ENCODE measurements at places on chromosomes 2 and 18.

DNA sequence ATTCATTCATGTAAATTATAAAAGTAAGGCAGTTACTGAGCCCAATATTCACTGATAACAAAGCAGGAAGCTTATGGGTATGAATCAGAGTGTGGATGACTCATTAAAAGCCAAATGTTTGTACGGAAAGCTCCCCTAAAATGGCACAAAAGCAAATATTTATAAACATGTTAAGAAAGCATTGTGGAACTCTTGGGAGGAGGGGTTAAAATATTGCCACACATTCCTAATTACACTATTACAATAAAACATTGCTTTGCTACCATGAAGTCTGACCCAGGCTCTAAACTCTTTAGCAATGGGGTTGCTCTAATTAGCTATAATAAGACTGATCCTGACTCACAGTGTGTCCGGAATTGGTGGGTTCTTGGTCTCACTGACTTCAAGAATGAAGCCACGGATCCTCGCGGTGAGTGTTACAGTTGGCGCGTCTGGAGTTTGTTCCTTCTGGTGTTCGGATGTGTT lies 110.9 kb downstream of the NAB1 start:
- DNase-seq: no peak

DNA sequence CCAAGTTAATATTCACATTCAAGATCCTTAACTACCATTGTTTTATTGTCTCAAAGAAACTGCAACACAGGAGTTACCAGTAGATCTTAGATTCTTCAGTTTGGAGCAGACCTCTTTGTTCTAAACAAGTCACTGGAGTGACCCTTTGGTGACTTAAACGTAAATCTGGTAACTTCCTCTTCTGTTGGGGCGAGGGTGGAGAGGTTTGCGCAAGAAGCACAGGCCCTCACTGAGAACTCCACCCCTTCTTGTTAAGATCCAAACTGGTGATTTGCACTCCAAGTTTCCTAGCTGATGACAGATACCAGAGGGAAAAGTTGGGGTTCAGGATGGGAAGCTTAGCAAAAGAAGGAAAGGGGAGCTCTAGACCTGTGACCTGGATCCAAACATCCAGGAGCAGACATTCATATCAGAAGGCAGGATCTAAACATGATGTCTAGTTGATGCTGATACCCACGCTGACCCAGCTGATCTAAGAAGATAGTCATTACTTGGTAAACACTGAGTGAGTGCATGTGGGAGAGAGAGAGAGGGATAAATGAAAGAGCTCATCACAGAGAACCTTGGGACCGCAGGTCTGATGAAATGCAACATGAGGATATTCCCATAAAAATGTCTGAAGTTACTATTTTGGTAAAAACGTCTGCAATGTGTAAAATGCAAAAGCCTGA lies 256.0 kb downstream of the CDH20 start:
- DNase-seq: no peak

DNA sequence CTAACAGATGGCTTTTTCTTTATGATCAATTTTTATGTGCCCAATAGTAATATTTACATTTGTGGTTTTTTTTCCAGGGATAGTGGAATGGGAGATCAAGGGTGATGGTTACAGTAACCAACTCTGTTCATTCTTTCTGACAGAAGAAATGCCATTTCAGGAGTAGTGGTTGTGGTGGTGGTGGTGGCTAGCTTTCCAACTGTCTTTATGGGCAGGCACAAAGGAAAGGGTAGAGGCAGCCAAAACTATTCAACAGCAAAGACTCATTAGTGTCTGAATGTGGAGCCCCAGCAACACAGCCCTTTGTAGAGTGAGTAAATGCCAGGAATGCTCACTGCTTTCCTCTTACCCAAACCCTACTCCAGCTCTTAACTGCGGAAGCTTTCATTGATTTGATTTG lies 227.7 kb downstream of the RND3 start:
- no peak for DNase-seq

DNA sequence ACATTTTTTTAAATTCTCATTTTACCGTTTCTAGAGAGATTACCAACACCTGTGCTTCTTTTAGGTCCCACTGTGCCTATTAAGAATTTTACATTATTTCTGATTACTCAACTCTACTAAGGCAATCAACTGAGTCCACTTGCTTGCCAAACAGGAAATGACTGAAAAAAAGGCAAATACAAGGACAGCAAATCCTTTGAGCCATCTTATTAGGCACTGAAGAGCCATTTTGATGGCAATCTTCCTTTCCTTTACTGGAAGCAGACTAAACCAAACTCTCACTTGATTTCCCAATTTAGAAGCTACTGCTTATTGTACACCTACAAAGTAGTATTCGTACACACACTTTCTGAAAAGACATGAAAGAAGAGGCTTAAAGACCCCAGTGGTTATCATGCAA lies 121.4 kb upstream of the COL3A1 start:
- DNase-seq: no peak

DNA sequence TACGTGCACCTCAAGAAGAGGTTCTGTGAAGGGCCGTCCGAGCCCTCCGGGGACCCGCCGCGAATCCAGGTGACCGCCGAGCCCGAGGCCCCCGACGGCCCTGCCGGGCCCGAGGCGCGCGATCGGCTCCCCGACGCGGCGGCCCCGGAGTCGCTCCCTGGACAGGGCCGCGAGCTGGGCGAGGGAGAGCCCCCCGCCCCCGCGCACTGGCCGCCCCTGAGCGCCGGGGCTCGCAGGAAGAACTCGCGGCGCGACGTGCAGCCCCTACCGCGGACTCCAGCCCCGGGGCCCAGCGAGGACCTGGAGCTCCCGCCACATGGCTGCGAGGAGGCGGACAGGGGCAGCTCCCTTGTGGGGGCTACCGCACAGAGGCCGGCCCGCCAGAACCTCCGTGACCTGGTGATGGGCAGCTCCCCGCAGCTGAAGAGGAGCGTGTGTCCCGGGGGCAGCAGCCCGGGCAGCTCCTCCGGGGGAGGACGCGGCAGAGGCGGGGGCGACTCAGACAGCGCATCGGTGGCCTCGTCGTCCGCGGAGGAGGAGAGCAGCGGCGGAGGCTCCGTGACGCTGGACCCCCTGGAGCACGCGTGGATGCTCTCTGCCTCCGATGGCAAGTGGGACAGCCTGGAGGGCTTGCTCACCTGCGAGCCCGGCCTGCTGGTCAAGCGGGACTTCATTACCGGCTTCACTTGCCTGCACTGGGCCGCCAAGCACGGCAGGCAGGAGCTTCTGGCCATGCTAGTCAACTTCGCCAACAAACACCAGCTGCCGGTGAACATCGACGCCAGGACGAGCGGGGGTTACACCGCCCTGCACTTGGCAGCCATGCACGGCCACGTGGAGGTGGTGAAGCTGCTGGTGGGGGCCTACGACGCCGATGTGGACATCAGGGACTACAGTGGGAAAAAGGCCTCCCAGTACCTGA lies 812 bp downstream of the SOWAHC start:
- DNase-seq: no peak

DNA sequence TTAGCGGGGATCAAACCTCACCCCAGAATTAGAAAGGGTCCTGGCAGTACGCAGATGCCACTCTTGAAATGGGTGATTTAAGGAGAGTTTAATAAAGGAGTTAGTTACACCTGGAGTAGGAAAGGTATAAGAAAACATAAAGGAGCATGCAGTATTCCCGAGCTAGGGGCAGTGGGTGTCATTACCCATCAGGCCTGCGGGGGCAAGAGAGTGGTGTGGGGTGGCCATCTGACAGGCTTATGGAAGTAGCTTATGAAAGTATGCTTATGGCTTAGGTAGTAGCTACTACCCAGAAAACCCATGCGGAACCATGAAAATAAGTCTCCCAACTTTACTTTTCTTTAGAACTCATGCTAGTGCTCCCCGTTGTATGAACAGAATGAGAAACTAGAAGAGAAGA lies 568.9 kb upstream of the ACVR2A start:
- no peak for DNase-seq

- no peak for DNase-seq
These were observed 53.8 kb downstream of the SMAD7 start for GRCh38 chr18:48896875-48897511.

GRCh38 chr2:42296226-42296625 lies 64.8 kb downstream of the COX7A2L start:
- no peak for DNase-seq

DNA sequence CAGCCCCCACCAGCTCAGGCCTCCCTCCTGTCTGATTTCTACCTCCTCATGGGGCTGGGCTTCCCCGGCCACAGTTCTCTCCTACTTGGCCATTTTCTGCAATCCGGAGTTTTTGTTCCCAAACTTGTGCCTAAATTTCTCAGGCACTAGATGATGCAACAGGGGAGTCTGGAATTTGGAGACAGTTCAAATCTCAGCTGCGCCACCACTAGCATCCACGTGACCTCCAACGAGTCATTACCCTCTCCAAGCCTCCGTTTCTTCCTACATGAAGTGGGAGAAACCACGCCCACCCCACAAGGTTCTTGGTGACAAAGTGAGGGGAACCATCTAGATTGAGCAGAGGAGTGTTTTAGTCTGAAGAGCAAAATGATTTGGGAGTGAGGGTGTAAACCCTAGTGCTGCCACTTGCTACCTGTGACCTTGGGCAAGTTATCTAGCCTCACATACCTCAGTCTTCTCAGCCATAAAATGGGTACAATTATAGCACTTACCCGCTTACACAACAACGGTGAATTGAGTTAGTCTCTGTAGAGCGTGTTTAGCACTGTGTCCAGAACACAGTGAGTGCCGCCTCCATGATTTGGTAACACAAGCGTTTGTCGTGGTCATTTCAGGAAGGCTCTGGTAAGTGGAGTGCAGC lies 61.4 kb upstream of the ASAP2 start:
- no peak for DNase-seq

DNA sequence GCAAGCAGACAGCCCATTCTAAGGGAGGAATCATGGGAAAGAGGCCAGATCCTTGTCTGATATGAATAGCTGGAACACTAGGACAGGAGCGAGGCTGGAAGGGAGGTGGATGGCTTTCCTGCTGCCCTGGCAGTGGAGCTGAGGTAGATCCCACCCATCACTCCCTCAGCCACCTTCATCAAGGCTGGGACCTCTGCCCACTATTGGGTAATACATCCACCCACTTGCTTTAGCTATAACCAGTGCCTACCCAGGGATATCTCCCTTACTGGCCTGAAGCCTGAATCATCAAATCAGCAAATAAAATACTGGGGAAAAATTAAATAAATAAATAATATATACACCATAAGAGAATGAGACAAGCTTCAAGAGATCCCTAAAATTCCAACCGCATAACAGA lies 183.2 kb upstream of the KYNU start:
- no peak for DNase-seq

DNA sequence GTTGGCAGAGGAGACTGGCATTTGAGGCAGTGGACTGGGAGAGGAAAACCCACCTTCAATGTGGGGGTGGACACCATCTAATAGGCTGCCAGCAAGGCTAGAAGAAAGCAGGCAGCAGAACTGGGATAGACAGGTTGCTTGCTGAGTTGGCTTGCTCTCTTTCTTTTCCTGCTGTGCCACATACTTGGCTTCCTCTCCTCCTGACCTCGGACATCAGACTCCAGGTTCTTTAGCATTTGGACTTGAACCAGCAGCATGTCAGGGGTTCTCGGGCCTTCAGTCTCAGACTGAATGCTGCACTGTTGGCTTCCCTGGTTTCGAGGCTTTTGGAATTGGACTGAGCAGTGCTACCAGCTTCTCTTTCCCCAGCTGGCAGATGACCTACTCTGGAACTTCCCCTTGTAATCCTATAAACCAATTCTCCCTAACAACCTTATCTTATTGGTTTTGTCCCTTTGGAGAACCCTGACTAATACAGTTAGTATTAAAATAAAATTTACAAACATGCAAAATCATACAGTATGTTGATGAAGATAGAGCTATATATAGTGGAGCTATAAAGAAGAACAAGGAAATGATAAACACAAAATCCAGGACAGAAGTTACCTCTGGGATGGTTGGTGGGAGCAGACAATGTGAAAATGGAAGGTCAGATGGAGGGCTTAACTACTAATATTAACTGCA lies 15.9 kb downstream of the DSEL start:
- no peak for DNase-seq

DNA sequence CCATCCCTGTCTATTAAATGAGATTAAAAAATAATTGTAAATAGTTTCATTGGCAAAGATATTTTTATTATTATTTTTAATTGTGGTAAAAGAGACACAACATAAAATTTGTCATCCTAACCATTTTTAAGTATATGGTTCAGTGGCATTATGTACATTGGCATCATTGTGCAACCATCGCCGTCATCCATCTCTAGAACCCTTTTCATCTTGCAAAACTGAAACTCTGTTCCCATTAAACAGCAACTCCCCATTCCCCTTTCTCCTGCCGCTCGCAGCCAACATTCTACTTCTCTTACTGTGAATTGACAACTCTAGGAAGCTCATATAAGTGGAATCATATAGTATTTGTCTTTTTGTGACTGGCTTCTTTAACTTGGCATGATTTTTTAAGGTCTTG lies 25.3 kb downstream of the LAMA3 start:
- DNase-seq: no peak

DNA sequence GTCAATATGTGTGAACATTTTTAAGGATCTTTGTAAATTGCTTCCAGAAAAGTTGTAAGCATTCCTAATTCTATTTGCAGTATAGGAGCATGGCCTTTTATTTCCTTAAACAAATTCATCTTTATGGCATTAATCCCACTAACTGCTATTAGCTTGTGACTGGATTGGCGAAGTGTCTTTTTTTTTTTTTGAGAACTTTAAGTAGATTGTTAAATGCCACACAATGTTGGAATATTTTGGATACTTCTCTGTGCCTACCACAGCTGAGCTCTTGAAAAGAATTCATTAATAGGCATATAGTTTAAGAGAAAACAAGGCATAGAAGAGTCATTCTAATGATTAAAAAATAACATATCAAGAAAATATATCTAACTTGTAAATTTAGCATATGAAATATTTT lies 129.7 kb downstream of the LAMA3 start:
- no peak for DNase-seq

DNA sequence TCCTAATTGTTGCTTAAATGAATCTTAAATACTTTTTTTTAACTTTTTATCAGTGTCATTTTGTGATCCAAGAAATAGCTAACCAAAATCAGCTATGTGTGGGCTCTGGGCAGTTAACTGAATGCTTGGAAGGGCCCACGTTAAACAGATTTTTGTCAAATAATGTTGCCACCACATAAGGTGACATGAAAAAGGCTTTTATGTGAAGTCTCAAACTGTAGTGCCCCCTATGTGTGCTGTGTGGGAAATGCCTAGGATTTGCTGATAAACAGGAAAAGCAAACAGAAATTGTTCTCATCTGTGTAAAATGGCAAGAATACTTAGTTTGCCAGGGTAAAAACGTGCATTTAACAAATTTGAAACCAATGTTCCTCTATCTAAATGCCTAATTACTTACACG lies 242.2 kb downstream of the ZNF516 start:
- DNase-seq: no peak

DNA sequence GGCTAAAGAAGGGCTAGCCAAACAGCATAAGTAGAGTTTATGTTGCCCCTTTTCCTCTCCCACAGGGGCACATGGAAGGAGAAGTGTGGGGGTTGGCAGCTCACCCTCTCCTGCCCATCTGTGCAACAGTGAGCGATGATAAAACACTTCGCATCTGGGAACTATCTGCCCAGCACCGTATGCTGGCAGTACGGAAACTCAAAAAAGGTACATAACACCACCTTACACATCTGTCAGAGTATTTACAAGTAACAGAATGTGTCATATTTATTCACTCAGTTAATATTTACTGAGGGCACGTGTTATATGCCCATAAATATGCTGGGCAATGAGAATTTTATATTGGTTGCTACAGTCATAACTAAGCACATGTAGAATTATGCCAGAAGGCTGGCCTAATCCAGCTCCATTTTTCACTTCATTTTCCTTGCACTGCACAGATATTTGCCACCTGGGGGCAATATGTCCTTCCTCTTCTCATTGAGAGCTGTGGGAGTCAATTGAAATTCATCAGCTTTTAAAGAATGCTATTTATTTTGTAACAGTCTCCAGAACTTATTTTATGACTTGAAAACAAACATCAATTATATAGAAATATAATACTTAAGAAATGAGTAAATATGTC lies 150.6 kb downstream of the RTN4 start:
- DNase-seq: no peak
